ENCODE measurements at places on chromosomes 7 and 10. TPM values are rescaled to one million over a fixed set of nuclear protein-coding genes. Genes with fewer than 3 reads are reported as not detected.

DNA sequence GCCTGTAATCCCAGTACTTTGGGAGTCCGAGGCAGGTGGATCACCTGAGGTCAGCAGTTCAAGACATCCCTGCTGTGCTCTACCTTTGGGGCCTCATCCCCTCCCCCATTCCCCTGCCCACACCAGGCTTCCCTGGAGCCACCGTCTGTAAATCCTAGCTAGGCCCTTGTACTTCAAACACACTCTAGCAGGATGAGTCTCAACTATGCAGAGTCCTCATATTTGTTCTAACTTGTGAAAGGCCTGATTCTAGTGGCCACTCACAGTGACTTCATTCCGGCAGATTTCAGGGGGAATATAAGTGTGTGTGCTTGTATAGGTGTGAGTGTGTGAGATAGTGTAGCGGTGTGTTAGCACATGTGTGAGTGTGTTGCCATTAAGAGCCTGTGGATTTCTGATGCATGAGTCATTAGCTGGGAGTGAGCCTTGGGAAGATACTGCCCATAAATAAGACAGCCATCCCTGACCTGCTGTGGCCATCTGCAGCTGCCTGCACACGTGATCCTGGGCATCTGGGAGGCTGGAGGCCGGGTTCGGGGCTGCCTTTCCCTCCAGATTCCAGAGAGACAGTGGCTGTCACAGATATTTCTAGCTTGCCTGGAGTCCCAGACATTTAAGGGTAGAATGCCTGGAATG, 1.7 kb upstream of the NEURL1 start:
- H3K27me3 ChIP-seq: peaks cover 21% of the 10 kb centered on the region
- no peak overlapping the region for H3K27ac ChIP-seq
- H3K4me3 ChIP-seq: no peak overlapping the region
- H3K4me1 ChIP-seq: peaks cover 9% of the 10 kb centered on the region

Gene ANLN
- 111 TPM for total RNA-seq

DNA sequence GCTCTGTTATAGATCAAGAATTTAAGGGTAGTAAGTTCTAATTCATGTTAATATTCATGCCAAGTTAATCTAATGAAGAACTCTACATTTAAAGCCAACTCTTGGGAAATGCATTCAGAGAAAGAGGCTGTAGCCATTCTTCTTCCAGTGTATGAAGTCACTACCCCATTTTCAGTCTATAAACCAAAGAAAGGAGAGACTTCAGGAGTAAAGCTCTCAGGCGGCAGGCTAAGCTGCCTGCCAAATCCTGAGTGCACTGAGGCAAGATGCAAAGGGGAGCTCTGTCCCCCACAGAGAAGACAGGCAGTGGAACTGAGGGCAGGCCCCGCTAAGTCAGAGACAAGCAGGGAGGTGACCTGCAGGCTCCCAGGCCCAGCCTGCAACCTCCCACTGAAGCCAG, 41.5 kb downstream of the SLIT1 start:
- H3K4me1 ChIP-seq: no peaks in the 10 kb centered on the region
- H3K4me3 ChIP-seq: no peak overlapping the region
- no peak overlapping the region for H3K27ac ChIP-seq
- peaks cover 14% of the 10 kb centered on the region for H3K27me3 ChIP-seq
- DNase-seq: no peak
- no peaks in the 10 kb centered on the region for H3K36me3 ChIP-seq

DNA sequence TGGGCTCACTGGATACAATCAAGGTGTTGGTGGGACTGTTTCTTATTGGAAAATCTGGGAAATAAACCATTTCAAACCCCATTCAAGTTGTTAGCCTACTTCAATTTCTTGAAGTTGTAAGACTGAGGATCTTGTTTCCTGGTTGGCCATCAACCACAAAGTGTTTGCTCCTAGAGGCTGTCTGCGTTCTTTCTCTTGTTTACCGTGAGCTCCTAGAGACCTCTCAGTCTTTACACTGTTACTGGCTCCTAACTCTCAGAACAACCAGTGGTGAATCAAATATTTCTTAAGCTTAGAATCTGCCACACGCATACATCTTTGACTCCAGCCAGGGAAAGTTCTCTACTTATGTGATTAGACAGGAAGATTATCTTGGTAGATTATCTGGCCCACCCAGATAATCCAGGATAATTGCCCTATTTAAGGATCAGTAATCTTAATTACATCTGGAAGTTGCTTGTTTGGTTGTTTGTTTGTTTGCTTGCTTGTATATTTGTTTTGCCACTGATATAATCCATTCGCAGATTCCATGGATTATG, 798.7 kb downstream of the IPMK start:
- no peaks in the 10 kb centered on the region for H3K27me3 ChIP-seq
- no peak overlapping the region for H3K27ac ChIP-seq
- no peaks in the 10 kb centered on the region for H3K36me3 ChIP-seq

Gene FAM241B
- 37.5 TPM for total RNA-seq

GRCh38 chr7:39069031-39069430, 91.3 kb downstream of the POU6F2 start:
- H3K27ac ChIP-seq: no peak overlapping the region
- H3K36me3 ChIP-seq: no peaks in the 10 kb centered on the region
- H3K4me3 ChIP-seq: no peak overlapping the region
- H3K4me1 ChIP-seq: no peaks in the 10 kb centered on the region
- no peak for DNase-seq

Gene FAM25G
- total RNA-seq: not detected

GRCh38 chr10:93173967-93174845, 100.5 kb downstream of the CYP26A1 start:
- peak; percentile 21 for DNase-seq
- H3K27ac ChIP-seq: no peak overlapping the region
- H3K36me3 ChIP-seq: no peaks in the 10 kb centered on the region
- no peaks in the 10 kb centered on the region for H3K27me3 ChIP-seq
- H3K4me3 ChIP-seq: no peak overlapping the region

DNA sequence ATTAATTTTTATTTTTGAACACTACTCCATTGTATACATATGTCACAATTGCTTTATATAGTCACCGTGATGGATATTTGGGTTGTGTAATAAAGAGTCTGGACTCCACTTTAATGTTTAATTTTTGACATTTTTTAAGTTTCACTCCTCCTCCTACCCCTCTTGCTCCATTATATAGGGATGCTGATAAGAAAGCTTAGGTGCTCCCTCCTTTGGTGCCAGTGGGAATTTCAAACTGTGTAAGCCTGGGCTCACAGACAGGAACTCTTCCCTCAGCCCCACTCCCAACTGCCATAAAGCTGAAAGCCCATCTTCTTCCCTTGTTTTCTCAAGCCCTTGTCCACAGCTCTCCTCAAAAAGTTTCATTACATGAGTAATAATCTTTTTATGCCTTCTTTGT, 47.6 kb downstream of the TWIST1 start:
- H3K27me3 ChIP-seq: no peaks in the 10 kb centered on the region
- H3K4me1 ChIP-seq: no peaks in the 10 kb centered on the region
- no peak overlapping the region for H3K27ac ChIP-seq
- H3K4me3 ChIP-seq: no peak overlapping the region

DNA sequence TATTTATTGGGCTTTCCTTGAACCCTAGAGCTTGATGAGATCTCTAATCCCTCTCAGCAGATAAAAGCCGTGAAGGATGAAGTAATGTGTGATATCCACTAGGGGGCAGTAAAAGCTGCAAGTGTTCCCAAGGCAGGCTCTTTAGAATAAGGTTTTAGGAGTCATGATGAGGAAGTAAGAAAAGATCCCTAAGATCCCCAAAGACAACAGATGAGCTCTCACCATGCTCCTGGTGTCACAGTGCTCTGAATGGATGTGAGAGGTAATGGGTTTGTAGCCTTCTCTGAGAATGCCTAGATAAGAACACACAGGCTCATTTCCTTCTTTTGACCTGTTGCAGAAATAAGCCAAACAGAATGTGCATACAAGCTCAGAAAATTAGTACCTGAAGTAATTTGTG, 70.4 kb upstream of the ITPRID1 start:
- H3K36me3 ChIP-seq: no peaks in the 10 kb centered on the region
- no peaks in the 10 kb centered on the region for H3K4me1 ChIP-seq

GRCh38 chr10:11145495-11145855, 127.8 kb downstream of the CELF2 start:
- no peaks in the 10 kb centered on the region for H3K4me1 ChIP-seq
- no peak overlapping the region for H3K27ac ChIP-seq
- no peaks in the 10 kb centered on the region for H3K27me3 ChIP-seq
- no peak for DNase-seq
- H3K4me3 ChIP-seq: no peak overlapping the region

- H3K36me3 ChIP-seq: no peaks in the 10 kb centered on the region
- H3K4me3 ChIP-seq: no peak overlapping the region
- H3K4me1 ChIP-seq: no peaks in the 10 kb centered on the region
These were observed 94.6 kb downstream of the PPP1R9A start for GRCh38 chr7:95001815-95002561.

GRCh38 chr10:84298057-84298456, 30.3 kb upstream of the CCSER2 start:
- H3K4me3 ChIP-seq: no peak overlapping the region
- no peaks in the 10 kb centered on the region for H3K36me3 ChIP-seq
- DNase-seq: no peak
- no peak overlapping the region for H3K27ac ChIP-seq
- no peaks in the 10 kb centered on the region for H3K4me1 ChIP-seq

DNA sequence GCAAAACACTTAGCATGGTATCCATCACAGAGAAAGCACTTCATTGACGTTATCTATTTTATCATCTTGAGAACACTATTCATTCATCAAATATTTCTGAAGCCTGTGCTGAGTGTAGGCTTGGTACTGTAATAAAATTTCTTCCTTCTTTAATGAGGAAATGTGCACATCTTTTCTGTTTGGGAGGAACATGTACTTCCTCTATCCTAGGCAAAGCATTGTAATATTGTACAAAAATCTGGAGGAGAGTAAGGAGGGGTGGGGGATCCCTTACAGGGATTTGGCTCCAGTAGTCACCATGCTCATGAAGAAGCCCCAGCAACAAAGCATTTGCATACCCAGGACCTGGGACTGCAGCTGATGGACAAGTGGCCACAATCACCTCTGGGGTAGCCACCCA, 39.9 kb upstream of the SORCS3 start:
- DNase-seq: no peak
- no peak overlapping the region for H3K27ac ChIP-seq
- H3K4me1 ChIP-seq: no peaks in the 10 kb centered on the region

DNA sequence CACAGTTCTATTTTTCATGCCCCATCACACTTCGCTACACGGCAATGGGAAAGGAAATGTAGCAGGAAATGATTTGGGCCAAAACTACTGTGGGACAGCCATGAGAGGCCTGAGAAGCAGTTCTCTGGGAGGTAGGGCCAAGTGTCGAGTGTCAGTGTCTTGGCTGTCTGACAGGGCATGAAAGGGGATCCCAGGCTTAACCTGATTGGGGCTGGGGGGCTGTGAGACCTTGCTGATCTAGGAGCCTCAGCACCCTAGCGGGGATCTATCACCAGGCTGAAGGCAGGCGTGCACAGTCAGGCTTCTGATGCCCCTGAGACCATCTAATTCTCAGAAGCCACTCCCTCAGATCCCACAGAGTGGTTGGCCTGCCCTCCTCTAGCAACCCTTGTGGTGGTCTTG, 58.2 kb upstream of the SLC25A13 start:
- H3K27ac ChIP-seq: no peak overlapping the region
- DNase-seq: no peak
- no peaks in the 10 kb centered on the region for H3K36me3 ChIP-seq

DNA sequence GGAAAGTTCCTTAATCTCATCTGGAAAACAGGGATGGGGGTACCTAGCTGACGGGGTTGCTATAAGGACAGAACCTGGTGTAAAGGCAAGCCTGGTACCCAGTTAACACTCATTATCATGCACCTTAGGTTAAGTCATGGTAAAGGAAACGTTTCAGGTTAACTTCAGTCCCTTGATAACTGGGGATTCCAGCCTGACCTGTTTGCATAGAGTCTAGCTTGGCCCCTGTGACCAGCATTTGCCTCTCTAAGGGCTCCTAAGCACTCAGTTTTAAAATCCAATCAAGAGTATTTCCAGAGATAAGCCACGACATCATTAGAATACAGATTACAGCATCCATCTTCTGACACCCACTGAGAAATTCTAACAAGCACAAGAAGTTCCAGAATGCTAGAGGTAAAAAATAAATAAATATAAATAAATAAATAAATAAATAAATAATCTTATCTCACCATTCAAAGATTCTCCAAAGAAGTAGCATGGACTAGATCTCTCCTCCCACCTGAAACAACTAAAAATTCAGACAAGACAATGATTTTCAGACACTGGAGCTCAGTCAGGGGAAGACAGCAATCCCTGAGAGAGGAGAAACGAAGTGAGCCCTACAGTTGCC, 184.6 kb downstream of the KCNMA1 start:
- H3K4me3 ChIP-seq: no peak overlapping the region
- no peak overlapping the region for H3K27ac ChIP-seq
- peaks cover 16% of the 10 kb centered on the region for H3K4me1 ChIP-seq
- DNase-seq: no peak

DNA sequence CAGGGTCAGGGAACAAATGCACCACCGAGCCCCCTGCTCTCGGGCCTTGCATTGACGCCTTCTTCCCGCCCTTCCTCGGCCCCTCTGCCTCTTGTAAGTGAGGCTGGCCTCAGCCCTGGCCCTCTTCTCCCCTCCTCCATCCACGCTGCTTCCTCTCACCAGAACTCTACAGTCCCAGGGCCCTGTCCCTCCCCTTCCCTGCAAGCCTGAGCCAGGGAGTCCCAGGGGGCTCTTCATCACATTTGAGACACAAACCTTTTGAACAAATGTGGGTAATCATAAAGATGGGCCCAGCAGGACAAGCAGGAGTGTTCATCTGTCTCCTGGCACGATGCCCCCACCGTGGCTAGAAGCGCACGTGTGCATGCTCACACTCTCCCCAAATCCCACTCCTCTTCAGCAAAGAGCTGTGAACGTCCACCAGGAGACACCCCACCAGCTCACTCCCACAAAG, 57.7 kb downstream of the SLIT1 start:
- H3K4me1 ChIP-seq: no peaks in the 10 kb centered on the region
- DNase-seq: no peak
- H3K27me3 ChIP-seq: peaks cover 10% of the 10 kb centered on the region
- no peak overlapping the region for H3K4me3 ChIP-seq

Gene PDLIM1
- 28.2 TPM for total RNA-seq

Gene CYP3A7
- total RNA-seq: not detected

- H3K27ac ChIP-seq: no peak overlapping the region
- H3K36me3 ChIP-seq: peaks cover 77% of the 10 kb centered on the region
- H3K4me3 ChIP-seq: no peak overlapping the region
- H3K27me3 ChIP-seq: no peaks in the 10 kb centered on the region
These were observed 6.9 kb downstream of the PPIF start for GRCh38 chr10:79354141-79354540.

Gene OR2F2
- total RNA-seq: not detected

- no peak overlapping the region for H3K27ac ChIP-seq
- H3K4me1 ChIP-seq: peaks cover 6% of the 10 kb centered on the region
- no peaks in the 10 kb centered on the region for H3K36me3 ChIP-seq
- no peak overlapping the region for H3K4me3 ChIP-seq
- DNase-seq: no peak
These were observed 944.0 kb upstream of the C7orf33 start for GRCh38 chr7:147646568-147646967.

GRCh38 chr7:100034871-100035510, 14.6 kb upstream of the ZSCAN21 start:
- H3K27me3 ChIP-seq: no peaks in the 10 kb centered on the region
- no peak for DNase-seq
- H3K4me1 ChIP-seq: no peaks in the 10 kb centered on the region

GRCh38 chr7:100942045-100942774, 7.1 kb upstream of the MUC3A start:
- peak; percentile 93 for DNase-seq
- no peaks in the 10 kb centered on the region for H3K27me3 ChIP-seq
- H3K27ac ChIP-seq: peak overlapping the region; percentile 83
- peak overlapping the region; percentile 29 for H3K4me3 ChIP-seq

Gene LRIT1
- total RNA-seq: not detected

Gene LRRD1
- not detected for total RNA-seq

GRCh38 chr7:44757311-44757710, 8.7 kb downstream of the ZMIZ2 start:
- no peak for DNase-seq
- no peaks in the 10 kb centered on the region for H3K4me1 ChIP-seq
- H3K27ac ChIP-seq: no peak overlapping the region
- H3K36me3 ChIP-seq: peaks cover 7% of the 10 kb centered on the region
- no peaks in the 10 kb centered on the region for H3K27me3 ChIP-seq

Data from PC-3 (cell line).